ENCODE measurements at places on chromosomes 7 and 10. TPM values are rescaled to one million over a fixed set of nuclear protein-coding genes. Genes with fewer than 3 reads are reported as not detected.

Gene CEP55
- total RNA-seq = 73.2 TPM

Gene NYAP1
- 0.72 TPM for total RNA-seq

Gene GTF2IRD1
- 28.0 TPM for total RNA-seq

Gene PLXNA4
- total RNA-seq = not detected

Gene CFAP58
- 0.29 TPM for total RNA-seq

Gene SEMA3C
- total RNA-seq = 77.1 TPM

Gene PPP1R17
- total RNA-seq = not detected

Gene VWDE
- total RNA-seq = 0.12 TPM

Gene GJD4
- total RNA-seq = not detected

Gene GPR26
- total RNA-seq = not detected
